ENCODE measurements at places on chromosomes 12 and 14.

DNA sequence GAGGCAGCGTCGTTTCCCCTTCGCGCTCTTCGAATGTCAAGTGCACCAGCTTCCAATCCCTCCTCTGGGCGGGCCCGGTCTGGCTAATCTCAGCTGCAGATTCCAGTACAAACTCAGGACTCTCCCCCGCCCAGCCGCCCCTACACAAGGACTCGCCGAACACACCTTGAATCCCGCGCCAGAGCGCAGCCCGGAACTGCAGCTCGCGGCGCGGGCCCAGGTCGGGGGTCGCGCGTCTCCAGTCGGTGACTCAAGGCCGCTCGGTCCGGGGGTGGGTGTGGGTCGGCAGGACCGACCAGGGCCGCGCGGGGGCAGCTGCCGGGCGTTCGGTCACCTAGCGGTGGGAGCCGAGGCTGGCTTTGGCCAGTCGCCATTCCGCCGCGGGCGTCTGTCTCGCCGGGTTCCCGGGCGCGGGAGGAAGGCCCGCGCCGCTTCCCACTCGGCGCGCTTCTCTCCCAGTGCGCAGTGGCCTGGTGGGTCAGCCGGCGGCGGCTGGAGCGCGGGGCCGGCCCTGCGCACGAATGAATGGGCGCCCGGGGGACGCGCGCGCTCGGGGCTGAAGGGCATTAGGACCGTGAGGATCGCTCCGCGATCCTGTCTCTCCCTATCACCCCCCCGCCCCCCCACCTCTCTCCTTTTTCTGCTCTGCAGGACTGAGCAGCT lies at the start of gene GALNT16:
TSS of gene GALNT16 (plus strand) at position 632 of the 663 bp plus-strand sequence. CDS start 133 bp downstream, outside the sequence.
- DNase-seq, result no peak

DNA sequence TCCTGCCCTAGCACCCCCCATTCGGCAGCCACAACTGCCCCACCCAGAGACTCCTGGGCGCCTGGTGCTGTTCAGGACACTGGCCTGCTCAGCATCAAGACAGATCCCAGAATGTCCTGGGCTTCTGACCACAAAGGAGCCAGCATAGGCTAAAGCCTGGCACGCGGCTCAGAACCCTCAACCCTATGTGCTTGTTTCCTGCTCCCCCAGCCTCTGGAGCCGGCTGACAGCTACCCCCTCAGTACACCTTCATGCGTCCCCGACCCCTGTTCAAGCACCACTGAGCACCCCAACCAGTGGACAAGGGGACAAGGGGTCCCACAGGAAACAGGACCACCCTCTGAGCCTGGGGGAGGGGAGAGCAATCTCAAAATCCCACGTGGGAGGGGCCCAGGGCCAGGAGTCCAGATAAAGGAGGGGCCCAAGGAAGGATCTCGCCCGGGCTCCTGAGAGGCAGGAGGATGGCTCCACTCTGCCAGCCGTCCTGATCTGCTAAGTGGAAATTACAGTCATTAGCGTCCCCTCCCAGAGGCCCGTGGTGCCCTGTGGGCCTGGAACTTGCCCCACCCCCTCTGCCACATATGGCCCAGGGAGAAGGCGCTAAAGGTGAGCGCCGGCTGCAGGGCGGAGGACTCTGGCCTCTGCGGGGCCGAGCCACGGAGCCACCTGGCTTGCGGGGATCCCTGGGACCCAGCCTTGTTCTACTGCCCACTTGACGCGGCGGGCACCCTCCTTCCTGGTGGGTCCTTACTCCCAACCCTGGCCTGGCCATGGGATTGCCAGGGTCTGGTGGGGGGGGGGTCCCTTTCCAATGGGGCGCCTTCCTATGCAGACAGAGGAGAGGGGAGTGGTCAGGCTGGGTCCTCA lies 27.2 kb upstream of the GPR132 start:
- DNase-seq, result no peak

DNA sequence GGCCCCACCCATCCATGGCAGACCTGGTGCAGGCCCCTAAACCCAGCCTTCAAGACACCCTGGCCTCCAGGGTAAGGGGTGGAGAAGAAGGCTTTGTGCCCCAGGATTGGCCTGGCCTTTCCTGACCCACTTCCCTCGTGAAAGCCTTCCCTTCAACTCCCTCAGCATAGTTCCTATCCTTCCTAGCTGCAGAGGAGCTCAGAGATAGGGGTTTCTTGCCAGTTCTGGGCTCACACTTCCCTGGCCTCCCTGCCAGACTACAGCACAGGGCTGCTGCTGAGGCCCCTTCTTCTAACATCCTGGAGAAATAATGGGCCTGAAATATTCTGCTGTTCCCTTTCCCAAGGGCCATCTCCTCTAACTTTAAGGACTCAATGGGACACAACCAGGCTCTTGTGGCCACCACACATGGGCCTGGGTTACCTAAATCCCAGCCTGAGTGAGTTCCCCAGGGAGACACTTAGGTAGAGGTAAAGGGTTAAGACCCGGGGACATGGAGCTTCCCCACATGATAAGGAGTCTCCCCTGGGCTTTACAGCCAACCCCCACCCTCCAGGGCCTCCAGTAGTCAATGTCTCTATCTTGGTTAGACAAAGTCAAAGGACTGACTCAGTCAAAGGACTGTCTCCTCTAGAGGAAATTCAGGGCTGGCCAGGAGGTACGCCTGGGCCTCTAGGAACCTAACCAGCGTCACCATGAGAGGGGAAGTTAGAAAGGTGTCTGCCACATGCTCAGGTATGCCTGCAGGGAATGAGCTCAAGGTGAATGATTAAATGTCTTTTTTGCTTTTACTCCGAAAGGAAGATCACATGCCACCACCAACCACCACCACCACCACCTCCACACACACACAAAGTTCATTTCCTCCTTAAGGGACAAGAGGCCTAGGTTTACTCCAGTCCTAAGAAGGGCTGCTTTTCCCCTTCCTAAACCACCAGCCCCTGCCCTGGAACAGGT lies 7.1 kb downstream of the ZFP36L1 start:
- no peak for DNase-seq

DNA sequence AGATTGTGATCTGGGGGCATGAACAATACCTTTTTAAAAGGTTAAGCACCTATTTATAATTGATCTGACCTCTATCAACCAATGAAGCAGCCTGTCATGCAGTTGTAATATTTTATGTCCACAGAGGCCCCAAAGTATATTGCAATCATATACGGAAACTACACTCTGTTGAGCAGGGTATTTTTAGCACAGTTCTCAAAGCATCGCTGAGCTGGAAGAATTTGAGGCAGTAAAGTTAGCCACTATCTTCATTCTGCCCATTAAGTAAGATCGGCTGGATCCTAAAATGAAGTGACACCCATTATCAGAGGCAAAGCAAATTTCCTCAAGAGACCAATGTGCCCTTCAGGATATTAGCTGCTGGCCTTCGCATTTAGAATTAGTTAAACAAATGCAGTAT lies 47.7 kb upstream of the GRIP1 start:
- no peak for DNase-seq

- DNase-seq, result no peak
These were observed 3.4 kb downstream of the ACVRL1 start for GRCh38 chr12:51910691-51911090.

- peak; percentile 15 for DNase-seq
These were observed 32.7 kb downstream of the DIP2B start for GRCh38 chr12:50537538-50537919.

GRCh38 chr14:49879646-49880204 lies 13.2 kb upstream of the ARF6 start:
- DNase-seq, result no peak

- no peak for DNase-seq
These were observed 834 bp downstream of the COCH start for GRCh38 chr14:30874999-30875787.

DNA sequence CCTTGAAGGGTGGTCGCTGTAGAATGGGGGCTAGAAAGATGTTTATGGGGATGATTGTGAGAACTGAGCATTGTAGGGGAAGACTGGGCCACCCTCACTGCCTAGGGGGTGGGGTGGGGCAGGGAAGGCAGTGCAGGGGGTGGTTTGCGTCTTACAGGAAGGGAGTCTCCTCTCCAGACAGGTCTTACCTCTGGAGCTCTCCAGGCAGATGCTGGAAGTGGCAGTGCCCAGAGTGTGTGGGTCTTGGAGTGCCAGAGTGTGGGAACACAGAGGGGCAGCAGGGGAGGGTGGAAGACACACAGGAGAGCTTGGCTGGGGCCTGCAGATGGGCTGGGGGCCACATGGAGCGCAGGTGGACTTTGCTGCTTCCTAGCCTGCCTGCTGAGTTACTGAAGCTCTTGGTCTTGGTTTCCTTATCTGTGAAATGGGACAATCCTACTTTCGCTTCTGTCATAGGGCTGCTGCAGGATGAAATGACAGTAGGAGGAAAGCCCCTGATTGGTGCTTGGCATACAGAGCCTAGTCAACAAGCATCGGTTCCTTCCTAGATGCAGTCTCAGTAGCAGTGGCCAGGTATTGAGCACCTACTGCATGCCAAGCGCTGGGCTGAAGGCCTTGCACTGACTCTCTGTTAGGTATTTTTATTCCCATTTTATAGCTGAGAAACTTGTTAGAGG lies 118.3 kb downstream of the SLC25A47 start:
- DNase-seq, result no peak

- DNase-seq, result no peak
These were observed 312.4 kb downstream of the RPAP3 start for GRCh38 chr12:47393403-47393790.

DNA sequence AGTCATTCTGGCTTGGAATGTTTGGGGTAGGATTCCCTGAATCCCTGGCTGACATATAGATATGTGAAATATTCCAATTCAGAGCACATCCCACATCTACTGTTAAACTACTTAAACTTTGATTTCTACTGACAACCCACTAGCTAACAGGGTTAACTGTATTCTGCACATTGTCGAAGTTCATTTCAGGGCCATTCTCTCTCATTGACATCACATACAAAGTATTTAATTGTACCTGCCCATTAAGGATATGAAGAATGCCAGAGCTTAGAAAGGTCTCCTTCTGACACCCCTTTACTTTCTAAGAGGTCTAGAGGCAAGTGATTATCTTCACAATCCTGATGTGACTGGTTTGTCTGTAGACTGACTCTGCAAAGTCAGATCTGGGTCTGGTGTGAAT lies 2.8 kb upstream of the DCN start:
- DNase-seq, result no peak

- no peak for DNase-seq
These were observed 31.7 kb downstream of the ANO4 start for GRCh38 chr12:100826323-100826722.

- no peak for DNase-seq
These were observed 5.0 kb downstream of the PTPN6 start for GRCh38 chr12:6956021-6956727.
